ENCODE measurements at places on chromosomes 5 and 9.

DNA sequence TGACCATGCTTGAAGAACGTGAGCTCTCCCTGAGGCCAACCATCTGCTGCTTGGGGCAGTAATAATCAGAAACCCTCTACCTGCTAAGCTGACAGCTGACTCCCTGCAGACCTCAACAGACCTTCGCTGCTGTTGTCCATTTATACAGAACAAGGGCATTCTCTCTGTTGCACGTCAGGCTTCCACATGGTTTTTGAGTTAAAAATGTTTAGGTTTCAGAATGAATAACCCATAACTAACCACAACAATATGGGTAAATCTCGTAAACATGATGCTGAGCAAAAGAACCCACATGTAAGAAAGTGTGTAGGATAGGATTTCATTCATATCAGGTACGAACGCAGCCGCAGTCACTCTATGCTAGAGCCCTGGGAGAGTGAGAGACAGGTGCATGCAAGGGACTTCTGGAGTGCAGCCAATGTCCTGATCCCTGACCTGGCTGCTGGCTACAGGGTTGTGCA is 348.5 kb downstream of the MED10 start:
- no peak for DNase-seq

DNA sequence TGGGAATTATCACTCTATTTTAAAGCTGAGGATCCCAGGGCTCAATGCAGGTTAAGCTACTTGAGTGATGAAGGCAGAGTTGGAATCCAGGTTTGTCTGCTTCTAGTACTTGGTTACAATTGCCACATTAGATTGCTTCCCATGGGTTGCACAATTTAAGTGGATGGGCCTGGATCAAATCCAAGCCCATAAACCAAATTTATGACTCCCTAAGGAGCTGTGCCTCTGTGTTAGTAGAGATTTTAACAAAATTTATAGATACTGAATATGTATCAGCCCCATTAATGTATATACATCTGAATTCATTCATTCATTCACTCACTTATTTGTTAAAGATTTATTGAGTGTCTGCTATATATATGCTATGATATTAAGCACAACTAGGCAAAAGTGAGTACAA is 332.3 kb upstream of the KLF9 start:
- DNase-seq, result peak; percentile 32

DNA sequence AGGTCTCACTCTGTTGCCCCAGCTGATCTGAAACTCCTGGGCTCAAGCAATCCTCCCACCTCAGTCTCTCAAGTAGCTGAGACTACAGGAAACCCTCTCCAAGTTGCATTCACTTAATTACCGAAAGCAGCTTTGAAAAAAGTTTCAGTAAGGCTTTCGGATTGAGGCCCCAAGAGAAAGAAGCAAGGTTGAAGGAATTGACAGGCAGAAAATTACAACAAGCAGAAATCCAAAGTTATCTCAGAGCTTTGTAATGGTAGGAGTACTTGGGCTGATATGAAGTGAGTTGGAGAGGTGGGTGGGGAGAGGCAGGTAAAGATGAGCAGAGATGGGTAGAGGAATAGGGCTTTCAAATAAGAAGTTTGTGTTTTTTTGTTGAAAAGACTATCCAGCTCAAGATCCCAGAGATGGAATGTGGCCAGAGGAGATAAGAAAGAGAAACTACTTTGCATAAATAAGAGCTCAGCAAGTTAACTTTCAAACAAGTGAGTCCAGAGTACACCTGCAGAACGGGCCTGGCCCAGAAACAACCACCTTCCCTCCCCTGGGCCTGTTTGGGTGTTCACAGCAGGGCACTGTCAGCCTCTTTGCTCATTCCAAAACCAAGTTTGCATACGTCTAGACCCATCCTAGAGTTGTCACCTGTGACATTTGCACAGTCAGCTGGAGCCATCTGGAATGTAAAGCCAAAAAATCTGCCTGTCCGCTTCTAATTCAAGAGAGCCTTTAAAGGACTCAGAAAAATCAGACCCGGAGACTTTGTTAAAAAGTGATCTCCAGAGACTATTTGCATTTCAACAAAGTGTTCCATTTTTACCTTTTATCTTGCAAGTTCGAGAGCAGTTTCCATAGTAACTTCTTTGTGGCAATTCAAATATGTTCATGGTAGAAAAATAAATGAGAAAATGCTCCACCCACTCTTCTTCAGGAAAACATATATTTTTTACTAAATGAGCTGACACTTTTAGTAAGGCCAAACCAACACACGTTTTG is 2.2 kb upstream of the CLINT1 start:
- DNase-seq, result no peak

DNA sequence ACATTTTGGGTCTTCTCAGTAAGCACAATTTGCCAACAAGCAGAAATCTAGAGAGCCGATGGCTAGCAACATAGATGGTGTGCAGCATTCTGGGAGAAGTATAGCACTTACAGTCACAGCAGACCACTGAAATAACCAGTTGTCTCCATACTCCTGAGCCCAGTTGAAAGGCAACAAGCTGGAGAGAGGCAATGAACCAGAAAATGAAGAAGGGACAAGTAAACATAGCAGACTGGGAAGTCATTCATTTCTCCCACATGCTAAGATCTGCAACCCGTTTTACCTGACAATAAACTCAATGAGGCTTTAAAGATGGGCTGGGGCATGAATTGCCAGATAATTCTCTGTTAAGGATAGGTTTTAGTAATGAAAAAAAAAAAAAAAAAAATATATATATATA is 575.6 kb upstream of the GRAMD2B start:
- DNase-seq, result no peak

GRCh38 chr5:111454776-111455175 is 57.6 kb downstream of the STARD4 start:
- DNase-seq, result no peak

DNA sequence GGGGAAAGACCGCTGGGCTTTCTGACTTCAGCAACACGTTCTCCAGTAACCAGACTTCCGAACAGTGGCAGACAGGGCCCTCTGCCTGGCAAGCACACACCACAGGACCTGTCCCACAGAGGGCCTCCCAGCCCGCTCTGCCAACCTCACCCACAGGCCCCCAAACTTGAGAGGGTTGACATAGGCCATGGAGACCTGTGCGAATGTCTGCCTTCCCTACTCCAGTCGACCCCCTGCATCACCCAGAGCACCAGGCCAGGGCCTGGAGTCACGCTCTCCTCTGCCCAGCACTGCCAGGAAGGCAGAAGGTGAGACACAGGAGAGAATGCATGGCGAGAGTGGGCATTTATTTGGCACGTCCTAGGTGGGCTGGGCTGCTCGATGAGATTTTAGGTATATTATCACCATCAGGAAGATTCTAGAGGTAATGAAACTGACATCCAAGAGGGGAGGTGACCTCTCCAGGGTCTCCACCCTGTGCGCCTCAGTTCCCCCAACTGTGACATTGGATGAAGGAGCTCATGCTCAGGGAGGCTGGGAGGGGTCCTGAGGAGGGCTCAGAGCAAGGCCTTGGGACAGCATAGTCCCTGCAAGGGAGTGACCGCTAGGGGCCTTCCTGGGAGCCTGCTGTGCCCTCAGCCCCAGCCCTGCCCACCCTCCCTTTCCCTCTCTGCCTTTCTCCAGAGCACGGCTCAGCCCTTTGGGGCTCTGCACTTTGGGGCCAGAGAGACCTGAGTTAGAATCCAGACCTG is 54.9 kb downstream of the DUSP1 start:
- DNase-seq, result no peak

DNA sequence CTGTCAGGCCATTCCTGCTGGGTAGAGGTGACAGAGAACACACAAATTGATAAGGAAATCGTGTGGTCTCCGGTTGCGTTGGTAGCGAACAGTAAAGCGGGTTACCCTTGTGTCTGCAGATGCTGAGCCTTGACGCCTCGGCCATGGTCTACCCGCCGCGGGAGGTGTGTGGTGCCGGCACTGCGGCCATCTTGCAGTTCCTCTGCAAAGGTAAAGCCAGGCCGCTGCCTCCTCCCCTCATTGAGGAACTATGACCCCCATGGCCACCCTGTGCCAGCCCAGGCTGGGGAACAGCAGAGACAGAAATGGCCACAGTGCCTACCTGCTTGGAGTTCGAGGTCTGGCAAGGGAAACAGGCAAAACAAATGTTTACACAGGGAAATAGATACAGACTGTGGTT is 16.3 kb downstream of the LRSAM1 start:
- DNase-seq, result no peak

DNA sequence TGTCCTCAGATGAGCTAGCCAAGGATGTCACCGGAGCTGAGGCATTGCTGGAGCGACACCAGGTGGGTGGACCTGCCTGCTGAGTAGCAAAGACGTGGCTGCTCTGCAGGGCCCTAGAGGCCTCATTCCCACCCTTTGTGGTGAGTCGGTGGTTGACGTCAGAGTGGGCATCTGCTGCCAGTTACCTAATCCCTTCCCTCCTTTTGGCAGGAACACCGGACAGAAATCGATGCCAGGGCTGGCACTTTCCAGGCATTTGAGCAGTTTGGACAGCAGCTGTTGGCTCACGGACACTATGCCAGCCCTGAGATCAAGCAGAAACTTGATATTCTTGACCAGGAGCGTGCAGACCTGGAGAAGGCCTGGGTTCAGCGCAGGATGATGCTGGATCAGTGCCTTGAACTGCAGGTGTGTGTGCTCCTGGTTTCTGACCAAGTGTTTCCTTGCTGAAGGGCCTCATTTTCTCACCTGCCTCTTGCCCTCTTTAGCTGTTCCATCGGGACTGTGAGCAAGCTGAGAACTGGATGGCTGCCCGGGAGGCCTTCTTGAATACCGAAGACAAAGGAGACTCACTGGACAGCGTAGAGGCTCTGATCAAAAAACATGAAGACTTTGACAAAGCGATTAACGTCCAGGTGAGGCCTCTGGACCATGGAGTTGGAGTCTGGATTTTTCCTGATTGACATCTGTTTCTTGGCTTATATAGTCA is 48.9 kb downstream of the DYNC2I2 start:
- peak; percentile 95 for DNase-seq

GRCh38 chr9:72839085-72839484 is 113.8 kb downstream of the ALDH1A1 start:
- no peak for DNase-seq

DNA sequence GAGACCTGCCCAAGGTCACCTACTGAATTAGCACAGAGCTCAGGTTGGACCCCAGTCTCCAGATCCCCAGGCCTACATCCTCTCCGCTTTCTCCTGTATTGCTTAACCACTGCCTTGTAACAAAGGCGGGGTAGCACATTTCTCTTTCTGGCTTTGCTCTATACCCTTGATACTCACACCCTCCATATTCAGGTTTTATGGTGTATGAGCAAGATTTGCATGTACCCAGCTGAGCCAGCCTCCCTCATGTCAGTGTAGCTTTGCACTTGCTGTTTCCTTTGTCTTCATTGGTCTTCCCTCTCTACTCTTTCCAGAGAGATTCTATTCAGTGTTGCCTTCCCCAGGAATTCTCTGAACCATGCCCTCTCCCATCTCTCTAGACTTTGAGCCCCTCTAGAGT is 19.6 kb upstream of the ZCCHC7 start:
- DNase-seq, result no peak

DNA sequence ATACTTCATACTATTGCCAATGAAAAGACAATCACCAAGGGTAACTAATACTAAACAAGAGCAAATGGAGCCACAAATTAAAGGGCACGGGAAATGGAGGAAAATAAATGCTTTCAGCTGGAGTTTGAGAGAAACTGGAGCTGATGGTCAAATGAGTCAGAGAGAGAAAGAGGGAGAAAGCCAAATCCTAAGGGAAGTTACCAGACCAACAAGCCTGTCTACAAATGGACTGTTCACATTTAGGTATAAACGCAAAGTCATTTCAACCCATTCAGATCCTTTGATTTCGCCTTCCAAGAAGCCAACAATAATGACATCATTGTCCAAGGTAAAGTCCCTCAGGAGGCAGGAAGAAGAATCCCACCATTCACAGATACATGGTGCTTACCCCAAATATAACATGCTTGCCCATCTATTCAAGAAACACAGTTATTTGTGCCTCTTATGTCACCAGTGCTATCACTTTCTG is 351.8 kb downstream of the RAB3C start:
- no peak for DNase-seq

DNA sequence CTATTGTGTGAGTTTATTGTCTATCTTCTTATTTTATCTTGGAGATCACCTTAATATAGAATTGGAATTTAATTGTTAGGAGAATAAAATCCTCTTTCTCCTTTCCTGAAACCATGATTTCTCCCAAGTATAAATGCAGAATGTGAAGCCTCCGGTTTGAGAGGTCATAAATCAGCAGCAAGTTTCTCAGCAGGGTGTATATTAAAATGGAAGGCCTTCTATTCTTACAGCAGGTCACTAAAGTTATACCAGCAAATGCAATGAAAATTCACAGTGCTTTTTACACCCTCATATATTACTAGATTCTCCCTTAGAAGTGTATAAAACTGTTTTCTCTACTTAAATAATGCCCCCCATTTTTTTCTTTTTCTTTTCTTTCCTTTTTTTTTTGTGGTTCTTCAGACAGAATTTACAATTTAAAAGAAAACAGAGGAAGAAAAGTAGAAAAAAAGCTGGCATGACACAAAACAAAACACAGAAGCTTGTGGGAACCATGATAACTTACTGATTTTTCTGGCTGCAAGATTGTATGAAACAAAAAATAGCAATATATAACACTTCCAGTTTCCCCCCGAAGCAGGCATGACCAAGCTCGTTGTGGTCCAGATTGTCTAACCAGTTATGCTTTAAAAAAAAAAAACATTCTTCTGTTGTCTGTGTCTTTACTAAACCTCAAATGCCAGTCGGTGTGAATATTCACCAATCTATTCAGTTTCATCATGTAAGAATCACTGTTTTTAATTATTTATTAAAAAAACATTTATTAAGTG is 211.2 kb downstream of the RAB3C start:
- DNase-seq, result no peak

GRCh38 chr5:168316139-168316578 is 24.7 kb downstream of the WWC1 start:
- DNase-seq, result peak; percentile 84
